ENCODE measurements at places on chromosomes 6 and 20. TPM values are rescaled to one million over a fixed set of nuclear protein-coding genes. Genes with fewer than 3 reads are reported as not detected.

The HLA-A gene
- 1,607 TPM for total RNA-seq

The EYS gene
- total RNA-seq, result not detected

The IFT52 gene
- total RNA-seq, result 23.7 TPM

The ABHD16B gene
- total RNA-seq, result not detected

The ADGRF4 gene
- not detected for total RNA-seq

The LINC00237 gene
- not detected for total RNA-seq

The PPIL6 gene
- total RNA-seq, result 1.8 TPM

The ITCH gene
- 110 TPM for total RNA-seq

The COX4I2 gene
- total RNA-seq, result not detected

The IBTK gene
- total RNA-seq, result 28.3 TPM

The NCOA5 gene
- 41.6 TPM for total RNA-seq

DNA sequence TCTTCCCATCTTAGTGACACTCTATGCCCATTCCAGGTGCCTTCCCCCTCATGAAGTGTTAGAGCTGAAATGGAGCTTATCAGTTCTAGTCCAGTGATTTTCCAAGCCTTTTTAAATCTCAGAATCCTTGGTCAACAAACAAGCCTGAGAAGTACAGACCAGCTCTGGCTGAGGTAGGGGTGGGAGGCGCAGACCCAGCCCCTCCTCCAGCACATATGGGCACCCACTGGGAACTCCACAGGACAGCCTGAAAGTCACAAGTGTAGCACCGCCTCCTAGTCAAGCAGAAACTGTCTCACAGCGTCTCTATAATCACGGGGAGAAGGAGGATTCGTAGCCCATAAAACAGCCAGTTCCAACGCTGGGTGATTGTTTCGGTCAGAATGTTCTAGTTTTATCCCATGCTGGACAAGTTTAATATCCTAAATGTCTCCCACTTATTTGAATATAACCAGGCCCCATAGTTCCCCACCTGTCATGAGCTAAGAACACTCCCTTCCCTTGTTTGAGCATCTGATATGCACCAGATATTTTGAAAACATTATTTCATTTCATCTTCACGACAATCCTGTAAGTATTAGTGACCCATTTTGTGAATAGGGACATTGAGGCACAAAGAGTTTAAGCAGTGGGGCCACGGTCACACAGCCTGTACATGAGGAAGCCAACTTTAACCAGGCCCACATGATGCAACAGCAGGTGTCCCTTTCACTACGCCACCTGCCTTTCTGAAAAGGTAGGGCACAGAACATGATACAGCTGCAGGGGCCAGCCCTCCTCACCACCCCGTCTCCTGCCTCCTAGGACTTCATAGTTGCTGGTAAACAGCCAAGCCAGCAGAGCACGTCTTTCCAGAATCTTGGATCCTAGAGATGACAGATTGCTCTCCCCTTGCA, 40.1 kb downstream of the TRAF3IP2 start:
- peaks cover 13% of the 10 kb centered on the region for H3K4me1 ChIP-seq
- H3K27me3 ChIP-seq, result no peaks in the 10 kb centered on the region
- peaks cover 48% of the 10 kb centered on the region for H3K36me3 ChIP-seq

DNA sequence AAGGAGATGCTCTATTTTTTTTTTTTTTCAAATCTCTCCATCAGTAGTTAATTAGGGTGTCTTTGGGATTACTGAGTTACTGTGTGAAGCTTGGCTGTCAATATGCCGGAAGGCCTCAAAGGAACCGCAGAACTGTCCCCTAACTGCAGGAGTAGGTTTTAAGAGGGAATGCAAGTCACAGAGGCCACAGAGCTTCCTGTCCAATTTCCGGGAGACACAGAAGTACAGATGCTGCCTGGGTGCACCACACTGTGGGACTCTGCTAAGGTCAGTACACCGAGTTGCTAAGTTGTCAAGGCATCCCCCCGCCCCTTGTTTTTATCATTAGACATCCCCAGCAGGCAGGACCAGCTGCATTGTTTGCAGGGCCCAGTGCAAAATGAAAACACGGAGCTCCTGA, 120.2 kb upstream of the RAB32 start:
- no peaks in the 10 kb centered on the region for H3K36me3 ChIP-seq
- no peaks in the 10 kb centered on the region for H3K4me1 ChIP-seq
- H3K27ac ChIP-seq, result no peak overlapping the region

GRCh38 chr20:20465252-20465651, 97.3 kb downstream of the INSM1 start:
- no peaks in the 10 kb centered on the region for H3K27me3 ChIP-seq
- no peak for DNase-seq
- H3K4me3 ChIP-seq, result no peak overlapping the region

DNA sequence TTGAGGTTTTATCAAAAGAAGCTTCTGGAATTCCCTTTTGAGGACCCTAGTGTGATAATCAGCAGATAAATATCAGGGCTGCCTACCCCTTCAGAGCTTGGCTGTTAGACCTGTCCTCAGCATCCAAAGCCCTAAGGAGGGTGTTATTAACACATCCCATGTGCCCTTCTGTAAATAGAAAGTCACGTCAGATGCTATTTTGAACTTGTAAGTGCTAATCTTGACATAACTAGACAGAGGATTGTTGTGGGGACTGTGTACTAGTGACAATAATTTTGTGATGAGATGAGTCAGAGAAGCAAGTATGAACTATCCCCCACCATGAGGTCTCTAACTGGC, 4.9 kb upstream of the LAMA4 start:
- DNase-seq, result no peak
- no peak overlapping the region for H3K27ac ChIP-seq
- H3K27me3 ChIP-seq, result no peaks in the 10 kb centered on the region
- peaks cover 2% of the 10 kb centered on the region for H3K4me1 ChIP-seq

GRCh38 chr20:46801003-46801702, 91.7 kb downstream of the SLC2A10 start:
- no peaks in the 10 kb centered on the region for H3K4me1 ChIP-seq
- no peak overlapping the region for H3K4me3 ChIP-seq
- H3K27ac ChIP-seq, result no peak overlapping the region
- H3K36me3 ChIP-seq, result no peaks in the 10 kb centered on the region

DNA sequence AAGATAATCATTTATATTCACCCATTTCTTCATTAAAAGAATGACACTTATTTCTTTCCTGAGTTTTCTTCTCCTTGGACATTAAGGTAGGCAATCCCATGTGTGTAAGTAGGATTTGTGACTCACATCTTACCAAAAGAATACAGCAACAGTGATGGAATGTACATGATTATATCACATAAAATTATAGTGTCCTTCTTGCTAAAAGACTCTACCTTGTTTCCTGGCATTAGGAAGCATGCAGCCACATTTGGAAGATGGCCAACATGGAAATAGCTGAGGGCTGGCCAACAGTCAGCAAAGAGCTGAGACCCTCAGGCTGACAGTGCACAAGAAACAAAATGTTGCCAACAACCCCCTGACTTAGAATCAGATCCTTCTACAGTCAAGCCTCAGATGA, 327.9 kb upstream of the MARCKS start:
- H3K4me3 ChIP-seq, result no peak overlapping the region
- no peaks in the 10 kb centered on the region for H3K27me3 ChIP-seq
- no peaks in the 10 kb centered on the region for H3K36me3 ChIP-seq

GRCh38 chr6:18362058-18362561, 25.0 kb upstream of the RNF144B start:
- H3K36me3 ChIP-seq, result no peaks in the 10 kb centered on the region
- no peak overlapping the region for H3K4me3 ChIP-seq
- H3K4me1 ChIP-seq, result peaks cover 24% of the 10 kb centered on the region
- no peak overlapping the region for H3K27ac ChIP-seq
- H3K27me3 ChIP-seq, result no peaks in the 10 kb centered on the region

GRCh38 chr6:153312634-153313033, 181.6 kb upstream of the RGS17 start:
- H3K27ac ChIP-seq, result no peak overlapping the region
- no peaks in the 10 kb centered on the region for H3K4me1 ChIP-seq
- no peak overlapping the region for H3K4me3 ChIP-seq
- H3K36me3 ChIP-seq, result no peaks in the 10 kb centered on the region
- no peaks in the 10 kb centered on the region for H3K27me3 ChIP-seq

GRCh38 chr20:37529214-37529967, 1.7 kb upstream of the BLCAP start:
- H3K36me3 ChIP-seq, result no peaks in the 10 kb centered on the region
- peaks cover 31% of the 10 kb centered on the region for H3K4me1 ChIP-seq
- no peaks in the 10 kb centered on the region for H3K27me3 ChIP-seq
- H3K27ac ChIP-seq, result no peak overlapping the region
- no peak overlapping the region for H3K4me3 ChIP-seq
- DNase-seq, result no peak
